GM19239 (cell line): ENCODE measurements at places on chromosomes 7 and 10.

DNA sequence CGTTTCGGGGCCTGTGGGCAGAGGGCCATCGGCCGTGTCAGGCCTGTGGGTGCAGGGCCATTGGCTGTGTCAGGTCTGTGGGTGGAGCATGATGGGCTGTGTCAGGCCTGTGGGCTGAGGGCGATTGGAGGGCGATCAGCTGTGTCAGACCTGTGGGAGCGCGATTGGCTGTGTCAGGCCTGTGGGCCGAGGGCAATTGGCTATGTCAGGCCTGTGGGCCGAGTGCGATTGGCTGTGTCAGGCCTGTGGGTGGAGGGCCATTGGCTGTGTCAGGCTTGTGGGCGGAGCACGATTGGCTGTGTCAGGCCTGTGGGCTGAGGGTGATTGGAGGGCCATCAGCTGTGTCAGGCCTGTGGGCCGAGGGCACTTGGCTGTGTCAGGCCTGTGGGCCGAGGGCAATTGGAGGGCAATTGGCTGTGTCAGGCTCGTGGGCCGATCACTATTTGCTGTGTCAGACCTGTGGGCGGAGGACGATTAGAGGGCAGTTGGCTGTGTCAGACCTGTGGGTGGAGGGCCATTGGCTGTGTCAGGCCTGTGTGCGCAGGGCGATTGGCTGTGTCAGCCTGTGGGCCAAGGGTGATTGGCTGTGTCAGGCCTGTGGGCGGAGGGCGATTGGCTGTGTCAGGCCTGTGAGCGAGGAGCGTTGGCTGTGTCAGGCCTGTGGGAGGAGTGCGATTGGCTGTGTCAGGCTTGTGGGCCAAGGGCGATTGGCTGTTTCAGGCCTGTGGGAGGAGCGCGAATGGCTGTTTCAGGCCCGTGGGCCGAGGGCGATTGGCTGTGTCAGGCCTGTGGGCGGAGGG is 54.1 kb downstream of the DYNC2I1 start:
- no peak for DNase-seq

GRCh38 chr7:113314594-113314993 is 196.2 kb upstream of the SMIM30 start:
- DNase-seq = no peak

- DNase-seq = no peak
Measured at GRCh38 chr10:121152935-121153334, 301.8 kb downstream of the WDR11 start.

GRCh38 chr10:96992721-96993120 is 160.6 kb downstream of the LCOR start:
- DNase-seq = no peak

DNA sequence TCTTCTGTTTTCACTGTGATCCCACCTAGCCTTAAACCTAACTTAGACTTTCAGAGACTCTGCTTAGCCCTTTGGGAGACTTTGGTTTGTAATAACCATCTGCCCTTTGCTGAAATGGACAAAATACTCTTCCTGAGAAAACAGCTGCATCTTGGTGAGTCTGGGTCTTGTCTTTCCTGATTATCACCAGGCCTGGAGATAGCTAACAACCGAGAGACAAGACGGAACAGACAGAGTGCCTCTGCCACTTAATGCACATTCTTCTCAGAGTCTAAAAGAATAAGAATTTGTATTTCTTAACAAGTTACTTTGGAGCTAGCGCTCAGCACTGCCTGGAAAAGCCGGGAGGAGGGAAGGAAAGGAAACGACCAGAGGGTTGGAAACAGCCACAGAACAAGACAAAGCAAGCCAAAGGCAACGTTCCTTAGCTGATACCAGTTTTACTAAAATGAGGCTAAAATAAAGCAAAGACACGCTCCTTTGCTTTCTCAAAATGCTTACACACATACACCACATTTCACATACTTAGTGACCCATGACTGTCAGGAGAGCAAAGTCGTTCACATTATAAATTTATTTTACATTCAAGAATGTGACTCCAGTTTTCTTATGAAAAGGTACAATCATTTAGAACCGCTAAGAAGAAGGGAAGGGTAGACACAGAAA is 70.3 kb upstream of the DGKI start:
- no peak for DNase-seq

DNA sequence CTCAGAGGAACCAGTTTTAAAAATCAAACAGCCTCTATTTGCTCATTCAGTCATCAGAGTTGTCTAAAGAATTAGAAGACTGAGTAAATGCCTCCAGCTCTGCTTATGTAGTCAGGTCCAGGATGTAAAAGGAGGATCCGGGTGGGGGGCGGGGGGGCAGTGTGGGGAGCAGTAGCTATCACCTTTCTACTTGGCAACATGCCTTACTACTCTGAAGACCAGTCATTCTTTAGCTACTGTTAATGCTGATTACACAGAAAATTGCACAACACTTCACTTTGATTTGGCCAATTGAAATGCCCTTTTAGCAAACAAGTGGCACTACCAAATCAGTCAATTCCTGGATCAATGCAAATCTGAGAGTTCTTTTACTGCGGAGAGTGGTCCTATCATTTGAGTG is 164.2 kb downstream of the NXPH1 start:
- DNase-seq = no peak

GRCh38 chr7:54864663-54865062 is 105.7 kb upstream of the SEC61G start:
- DNase-seq = no peak

GRCh38 chr7:46759711-46760480 is 822.0 kb downstream of the TNS3 start:
- no peak for DNase-seq

- no peak for DNase-seq
Measured at GRCh38 chr10:29798921-29799690, 164.3 kb upstream of the SVIL start.

- no peak for DNase-seq
Measured at GRCh38 chr10:60139290-60139689, 232.9 kb upstream of the CCDC6 start.

- no peak for DNase-seq
Measured at GRCh38 chr10:4982764-4983226, 19.6 kb downstream of the AKR1C1 start.

GRCh38 chr7:145020454-145020853 is 184.6 kb upstream of the TPK1 start:
- DNase-seq = no peak

GRCh38 chr10:110577056-110577455 is 9.6 kb downstream of the SMC3 start:
- no peak for DNase-seq

- DNase-seq = no peak
Measured at GRCh38 chr10:5760515-5760914, 52.7 kb downstream of the GDI2 start.

- no peak for DNase-seq
Measured at GRCh38 chr10:3428826-3429225, 256.2 kb upstream of the PITRM1 start.

DNA sequence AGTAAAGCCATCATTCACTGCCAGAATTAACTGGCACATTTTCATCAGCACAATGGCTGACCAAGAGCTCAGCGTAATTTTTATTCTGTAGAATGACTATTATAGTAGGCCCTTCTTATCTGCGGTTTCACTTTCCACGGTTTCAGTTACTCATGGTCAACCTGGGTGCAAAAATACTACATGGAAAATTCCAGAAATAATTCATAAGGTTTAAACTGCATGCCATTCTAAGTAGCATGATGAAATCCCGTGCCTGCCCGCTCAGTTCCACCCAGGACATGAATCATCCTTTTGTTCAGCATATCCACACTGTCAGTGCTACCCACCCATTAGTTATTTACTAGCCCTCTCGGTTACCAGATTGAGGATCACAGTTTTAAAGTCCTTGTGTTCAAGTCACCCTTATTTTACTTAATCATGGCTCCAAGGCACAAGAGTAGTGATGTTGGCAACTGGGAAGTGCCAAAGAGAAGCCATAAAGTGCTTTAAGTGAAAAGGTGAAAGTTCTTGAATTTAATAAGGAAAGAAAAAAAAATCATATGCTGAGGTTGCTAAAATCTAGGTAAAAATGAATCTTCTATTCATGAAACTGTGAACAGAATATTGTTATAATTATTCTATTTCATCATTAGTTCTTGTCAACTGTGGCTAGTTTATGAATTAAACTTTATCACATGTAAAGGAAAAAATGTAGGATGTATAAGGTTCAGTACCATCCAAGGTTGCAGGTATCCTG is 204.9 kb downstream of the DOCK4 start:
- no peak for DNase-seq

GRCh38 chr7:7834761-7835160 is 116.4 kb upstream of the RPA3 start:
- no peak for DNase-seq
